Epithelial cell of alveolus of lung (primary cell): ENCODE measurements at places on chromosomes 11 and 22. TPM values are rescaled to one million over a fixed set of nuclear protein-coding genes. Genes with fewer than 3 reads are reported as not detected.

Gene PATE4
- total RNA-seq: not detected in 2 replicates

Gene RTN4RL2
- total RNA-seq: 0.91 and 4.5 TPM in 2 replicates

Gene CSRP3
- not detected in 2 replicates for total RNA-seq

Gene PTPN5
- total RNA-seq: not detected in 2 replicates

Gene TBX1
- total RNA-seq: 0.24 and 0.65 TPM in 2 replicates

Gene AGBL2
- total RNA-seq: 0.64 and 0.78 TPM in 2 replicates

Gene ANO5
- total RNA-seq: under 0.01 TPM in 2 replicates

Gene ZBED5
- 16.7 and 59.9 TPM in 2 replicates for total RNA-seq

Gene C2CD2L
- total RNA-seq: 5.6 and 6.0 TPM in 2 replicates

Gene MYO7A
- under 0.01 TPM in 1 of 2 replicates, not detected in the other for total RNA-seq

Gene RCOR2
- 6.9 and 10.9 TPM in 2 replicates for total RNA-seq

Gene ALDH3B1
- 16.7 and 47.0 TPM in 2 replicates for total RNA-seq

Gene GAL
- total RNA-seq: 31.7 and 38.8 TPM in 2 replicates

Gene ZFTA
- total RNA-seq: 8.8 and 44.0 TPM in 2 replicates

Gene RAB36
- total RNA-seq: 3.2 and 5.9 TPM in 2 replicates

Gene PTGDR2
- 2.5 and 6.8 TPM in 2 replicates for total RNA-seq

Gene SYCE3
- not detected in 2 replicates for total RNA-seq

Gene POTEH
- total RNA-seq: not detected in 2 replicates

Gene KCNJ11
- not detected in 2 replicates for total RNA-seq

Gene MRGPRG
- total RNA-seq: not detected in 2 replicates

Gene ZP1
- total RNA-seq: 1.6 and 3.1 TPM in 2 replicates

Gene NADSYN1
- total RNA-seq: 39.3 and 47.1 TPM in 2 replicates

Gene OR51T1
- not detected in 2 replicates for total RNA-seq

Gene OR5AN1
- not detected in 2 replicates for total RNA-seq

Gene BATF2
- total RNA-seq: 1.8 and 3.2 TPM in 2 replicates

Gene POU2AF2
- not detected in 2 replicates for total RNA-seq

Gene GSTT2
- 0.13 TPM in 1 of 2 replicates, not detected in the other for total RNA-seq

Gene ARHGAP20
- total RNA-seq: 1.4 and 2.7 TPM in 2 replicates

Gene NLRP14
- under 0.01 TPM in 1 of 2 replicates, not detected in the other for total RNA-seq

Gene PDE3B
- total RNA-seq: 1.2 and 15.0 TPM in 2 replicates

Gene PPP1CA
- 141 and 253 TPM in 2 replicates for total RNA-seq

Gene OR5B17
- total RNA-seq: not detected in 2 replicates

Gene NPAS4
- total RNA-seq: not detected in 2 replicates

Gene ANKK1
- not detected in 2 replicates for total RNA-seq

Gene PATE2
- not detected in 2 replicates for total RNA-seq

Gene CENPM
- 3.5 and 31.5 TPM in 2 replicates for total RNA-seq

Gene LGR4
- total RNA-seq: 5.3 and 8.6 TPM in 2 replicates

Gene BARX2
- not detected in 2 replicates for total RNA-seq

Gene IL17RA
- 11.1 and 16.5 TPM in 2 replicates for total RNA-seq

Gene DGCR6
- total RNA-seq: 0.52 and 3.7 TPM in 2 replicates
